CD4-positive, alpha-beta T cell treated with Interleukin-15 for 4 hours (primary cell): ENCODE measurements at places on chromosomes 7 and 10.

- DNase-seq, result no peak
These were observed 23.0 kb downstream of the P4HA1 start for GRCh38 chr10:73073627-73074026.

DNA sequence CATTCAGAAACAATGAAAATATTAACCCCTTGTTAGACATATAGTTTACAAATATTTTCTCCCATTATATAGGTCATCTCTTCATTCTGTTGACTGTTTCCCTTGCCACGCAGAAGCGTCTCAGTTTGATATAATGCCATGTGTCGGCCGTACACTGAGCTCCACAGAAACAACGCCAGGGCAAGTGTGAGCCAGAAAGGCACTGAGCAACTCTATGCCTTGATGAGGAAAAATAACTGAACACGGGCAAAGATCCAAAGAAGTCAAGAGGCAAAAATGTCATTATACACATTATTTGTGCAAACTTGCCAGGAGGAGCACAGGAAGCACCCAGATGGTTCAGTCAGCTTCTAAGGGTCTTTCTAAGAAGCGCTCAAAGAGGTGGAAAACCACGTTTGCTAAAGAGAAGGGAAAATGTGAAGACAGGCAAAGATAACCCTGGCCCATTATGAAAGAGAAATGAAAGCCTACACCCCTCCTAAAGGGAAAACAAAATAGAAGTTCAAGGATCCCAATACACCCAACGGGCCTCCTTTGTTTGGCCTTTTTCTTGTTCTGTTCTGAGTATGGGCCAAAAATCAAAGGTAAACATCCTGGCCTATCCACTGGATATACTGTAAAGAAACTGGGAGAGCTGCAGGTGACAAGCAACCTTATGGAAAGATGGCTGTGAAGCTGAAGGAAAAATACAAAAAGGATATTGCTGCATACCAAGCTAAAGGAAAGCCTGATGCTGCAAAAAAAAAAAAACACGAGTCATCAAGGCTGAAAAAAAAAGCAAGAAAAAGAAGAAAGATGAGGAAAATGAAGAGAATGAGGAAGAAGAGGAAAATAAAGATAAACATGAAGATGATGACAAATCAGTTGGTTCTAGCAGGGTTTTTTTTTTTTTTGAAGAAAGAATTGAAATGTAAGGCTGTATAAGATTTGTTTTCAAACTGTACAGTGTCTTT, 15.5 kb downstream of the ARHGAP12 start:
- no peak for DNase-seq

- DNase-seq, result no peak
These were observed 3.1 kb downstream of the PTEN start for GRCh38 chr10:87866412-87866974.

GRCh38 chr10:20714979-20715378, 182.1 kb downstream of the NEBL start:
- DNase-seq, result no peak

DNA sequence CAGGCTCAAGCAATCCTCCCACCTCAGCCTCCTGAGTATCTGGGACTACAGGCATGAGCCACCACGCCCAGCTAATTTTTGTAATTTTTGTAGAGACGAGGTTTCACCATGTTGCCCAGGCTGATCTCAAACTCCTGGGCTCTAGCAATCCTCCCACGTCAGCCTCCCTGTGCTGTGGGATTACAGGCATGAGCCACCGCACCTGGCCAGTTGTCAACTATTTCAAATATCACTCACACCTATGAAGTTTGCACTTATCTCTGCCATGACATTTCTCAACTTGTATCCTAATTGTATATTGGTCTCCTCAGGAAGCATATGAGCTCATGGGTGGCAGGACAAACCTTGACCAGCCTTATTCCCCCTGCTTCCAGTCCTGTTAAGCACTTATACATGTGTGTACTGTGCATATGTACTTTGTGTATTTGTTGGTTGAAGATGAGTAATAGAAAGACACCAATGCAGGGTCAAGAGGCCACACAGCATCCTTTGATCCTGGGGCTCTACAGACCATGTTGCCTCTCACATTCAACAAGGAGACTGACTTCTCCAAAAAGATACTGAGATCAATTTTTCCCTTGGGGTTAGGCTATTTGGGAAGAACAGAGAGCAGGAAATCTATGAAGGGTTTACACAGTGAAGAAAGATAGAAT, 82.2 kb downstream of the SLC16A9 start:
- DNase-seq, result no peak

- DNase-seq, result no peak
These were observed at the start of gene SCIN for GRCh38 chr7:12570534-12571461. Gene SCIN, plus strand, starts transcription at chr7:12570720. Its CDS starts 67 bp downstream, at chr7:12570787.

DNA sequence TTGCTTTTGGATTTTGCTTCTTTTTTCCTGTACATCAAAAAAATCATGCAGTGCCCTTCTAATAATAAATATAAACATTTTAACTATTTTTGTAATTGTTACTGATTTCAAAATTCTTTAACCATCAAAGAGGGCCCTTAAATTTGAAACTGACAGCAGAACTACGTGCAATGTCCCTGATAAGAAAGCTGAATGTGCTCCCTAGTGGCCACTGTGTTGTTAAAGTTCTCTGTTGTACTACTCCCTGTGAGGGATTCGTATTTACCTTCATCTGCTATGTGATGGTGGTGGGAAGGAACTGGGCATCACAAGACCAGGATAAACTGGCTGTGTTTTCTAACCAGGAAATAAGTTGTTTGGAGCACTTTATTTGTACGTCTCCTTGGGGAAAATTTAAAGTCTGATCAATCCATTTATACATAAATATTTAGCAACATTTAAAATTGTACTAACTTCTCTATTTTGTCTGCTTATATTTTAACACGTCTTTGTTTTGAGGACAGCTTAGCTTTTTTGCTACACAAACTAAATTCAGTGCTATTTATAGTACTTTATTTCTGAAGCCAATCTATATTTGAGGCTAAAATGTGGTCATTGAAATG, 322.4 kb downstream of the HGF start:
- no peak for DNase-seq
